ENCODE measurements at places on chromosomes 12 and 14. TPM values are rescaled to one million over a fixed set of nuclear protein-coding genes. Genes with fewer than 3 reads are reported as not detected.

The RAB35 gene
- total RNA-seq: 18.7 TPM

The C14orf180 gene
- not detected for total RNA-seq

The CLEC2D gene
- total RNA-seq: 3.4 TPM

DNA sequence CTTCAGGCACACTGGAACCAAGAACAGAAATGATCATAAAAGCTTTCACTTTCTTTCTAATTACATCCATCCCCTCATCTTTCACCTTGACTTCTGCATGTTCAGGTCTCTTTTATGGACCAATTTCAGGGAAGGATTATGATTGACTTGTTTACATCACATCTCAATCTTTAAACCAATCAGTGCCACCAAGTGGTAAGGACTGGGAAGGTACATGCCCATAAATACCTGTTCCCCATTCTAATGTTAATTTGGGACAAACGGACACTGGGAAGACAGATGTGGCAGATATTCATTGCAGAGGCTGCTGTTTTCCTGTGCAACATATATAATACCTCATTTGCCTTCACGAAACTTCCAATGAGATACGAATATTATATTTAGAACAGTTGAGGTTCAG is 978.1 kb downstream of the GALC start:
- no peaks in the 10 kb centered on the region for H3K27me3 ChIP-seq
- H3K4me3 ChIP-seq: no peak overlapping the region
- no peaks in the 10 kb centered on the region for H3K36me3 ChIP-seq
- no peak for DNase-seq

The IL31 gene
- total RNA-seq: not detected

GRCh38 chr12:69412655-69413054 is 53.1 kb downstream of the YEATS4 start:
- H3K27me3 ChIP-seq: no peaks in the 10 kb centered on the region
- DNase-seq: no peak
- H3K4me3 ChIP-seq: no peak overlapping the region
- peaks cover 8% of the 10 kb centered on the region for H3K36me3 ChIP-seq
- H3K4me1 ChIP-seq: peaks cover 11% of the 10 kb centered on the region

GRCh38 chr14:76861574-76862255 is 35.5 kb downstream of the LRRC74A start:
- peaks cover 7% of the 10 kb centered on the region for H3K4me1 ChIP-seq
- H3K4me3 ChIP-seq: no peak overlapping the region
- no peaks in the 10 kb centered on the region for H3K27me3 ChIP-seq
- no peaks in the 10 kb centered on the region for H3K36me3 ChIP-seq
- no peak for DNase-seq

DNA sequence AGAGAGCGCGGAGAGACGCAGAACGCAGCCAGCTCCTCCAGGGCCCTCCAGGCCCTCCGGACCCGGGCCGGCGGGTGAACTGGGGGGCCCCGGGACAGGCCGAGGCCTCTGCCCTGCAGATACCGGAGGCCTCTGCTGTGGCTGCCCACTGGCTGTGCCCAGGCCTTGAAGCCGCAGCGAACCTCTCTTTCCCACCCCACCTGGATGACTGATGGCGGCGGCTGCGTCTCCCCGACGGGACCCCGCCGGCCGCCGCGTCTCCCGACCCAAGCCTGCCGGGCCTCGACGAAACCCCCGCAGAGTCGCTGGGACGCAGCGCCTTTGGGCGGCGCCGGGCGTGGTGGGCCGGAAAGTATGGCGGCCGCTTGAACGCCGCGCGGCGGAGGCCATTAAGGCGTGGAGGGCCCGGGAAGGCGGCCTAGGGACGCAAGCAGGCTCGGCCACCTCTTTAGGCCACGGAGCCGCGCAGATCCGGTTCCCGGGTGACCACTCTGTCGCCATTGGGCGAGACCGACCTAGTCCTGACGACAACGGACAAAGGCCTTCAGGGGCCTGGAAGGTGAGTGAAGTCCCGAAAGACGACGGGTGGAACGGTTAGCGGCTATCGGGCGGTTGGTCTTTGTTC is 8.4 kb upstream of the ERGIC2 start:
- no peaks in the 10 kb centered on the region for H3K4me1 ChIP-seq
- no peak overlapping the region for H3K27ac ChIP-seq
- H3K27me3 ChIP-seq: no peaks in the 10 kb centered on the region
- no peak overlapping the region for H3K4me3 ChIP-seq
- H3K36me3 ChIP-seq: no peaks in the 10 kb centered on the region

DNA sequence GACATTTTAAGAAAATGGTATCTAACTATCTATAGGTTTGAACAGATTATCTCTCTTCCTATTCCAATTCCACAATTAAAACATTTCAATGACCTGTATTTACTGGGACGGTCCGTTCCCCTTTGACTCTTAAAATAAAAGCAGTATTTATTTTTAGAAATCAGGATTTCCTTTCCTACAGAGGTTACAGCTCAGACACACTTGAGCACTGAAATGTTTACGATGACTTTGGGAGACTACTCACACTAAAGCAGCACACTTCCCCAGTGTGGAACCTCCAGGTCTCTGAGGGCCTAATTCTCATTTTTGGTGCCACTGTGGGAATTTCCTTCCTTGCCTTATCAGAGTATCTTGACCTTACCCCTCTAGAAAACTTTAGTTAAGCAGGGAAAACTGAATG is 181.8 kb downstream of the PRKD1 start:
- H3K36me3 ChIP-seq: no peaks in the 10 kb centered on the region
- H3K27me3 ChIP-seq: no peaks in the 10 kb centered on the region
- no peak overlapping the region for H3K4me3 ChIP-seq

GRCh38 chr12:110742096-110742717 is 484 bp downstream of the PPP1CC start:
- peak overlapping the region; percentile 100 for H3K4me3 ChIP-seq
- peak overlapping the region; percentile 94 for H3K27ac ChIP-seq
- no peak for DNase-seq
- H3K36me3 ChIP-seq: no peaks in the 10 kb centered on the region
- H3K27me3 ChIP-seq: no peaks in the 10 kb centered on the region

The DIO2 gene
- total RNA-seq: 17.8 TPM

DNA sequence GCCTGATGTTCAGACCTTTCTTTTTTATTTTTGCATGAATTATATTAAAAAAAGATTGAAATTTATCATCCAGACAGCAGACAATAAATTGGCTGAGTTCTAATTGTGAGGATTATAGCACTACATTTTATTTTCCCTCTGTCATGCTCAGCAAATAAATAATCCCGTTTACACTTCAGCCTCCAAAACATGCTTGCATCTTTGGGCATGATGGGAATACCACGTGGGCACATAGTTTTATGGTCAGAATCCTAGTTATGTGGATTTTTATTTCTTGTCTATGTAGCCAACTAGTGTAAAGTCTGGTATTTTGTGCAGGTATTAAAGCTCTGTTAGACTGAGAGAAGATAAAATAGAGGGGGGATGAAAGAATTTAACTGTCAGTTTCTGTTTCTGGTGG is 276.9 kb upstream of the E2F7 start:
- no peaks in the 10 kb centered on the region for H3K36me3 ChIP-seq
- H3K27me3 ChIP-seq: no peaks in the 10 kb centered on the region
- H3K4me3 ChIP-seq: no peak overlapping the region
- H3K4me1 ChIP-seq: peaks cover 3% of the 10 kb centered on the region
- H3K27ac ChIP-seq: no peak overlapping the region

DNA sequence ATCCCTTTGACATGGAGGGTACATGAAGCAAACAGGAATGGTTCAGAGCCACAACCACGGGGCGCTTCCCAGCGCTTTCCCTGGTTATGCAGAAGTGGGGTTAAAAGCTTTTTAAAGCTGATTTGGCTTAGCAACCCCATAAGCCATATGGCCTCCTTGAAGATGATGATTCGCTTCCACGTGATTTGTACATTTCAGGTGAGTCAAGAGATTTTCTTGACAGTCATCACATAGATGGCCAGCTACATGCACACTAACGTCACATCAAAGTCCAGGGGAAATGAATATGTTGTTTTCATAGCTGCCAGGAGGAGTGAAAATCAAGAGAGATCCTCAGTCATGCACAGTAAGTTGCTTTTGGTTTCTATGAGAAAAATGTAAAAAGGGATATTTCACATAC is 309.7 kb downstream of the TMEM132D start:
- no peak overlapping the region for H3K4me3 ChIP-seq
- H3K4me1 ChIP-seq: no peaks in the 10 kb centered on the region
- H3K27me3 ChIP-seq: no peaks in the 10 kb centered on the region
- no peak for DNase-seq

The ZFP36L1 gene
- 261 TPM for total RNA-seq

DNA sequence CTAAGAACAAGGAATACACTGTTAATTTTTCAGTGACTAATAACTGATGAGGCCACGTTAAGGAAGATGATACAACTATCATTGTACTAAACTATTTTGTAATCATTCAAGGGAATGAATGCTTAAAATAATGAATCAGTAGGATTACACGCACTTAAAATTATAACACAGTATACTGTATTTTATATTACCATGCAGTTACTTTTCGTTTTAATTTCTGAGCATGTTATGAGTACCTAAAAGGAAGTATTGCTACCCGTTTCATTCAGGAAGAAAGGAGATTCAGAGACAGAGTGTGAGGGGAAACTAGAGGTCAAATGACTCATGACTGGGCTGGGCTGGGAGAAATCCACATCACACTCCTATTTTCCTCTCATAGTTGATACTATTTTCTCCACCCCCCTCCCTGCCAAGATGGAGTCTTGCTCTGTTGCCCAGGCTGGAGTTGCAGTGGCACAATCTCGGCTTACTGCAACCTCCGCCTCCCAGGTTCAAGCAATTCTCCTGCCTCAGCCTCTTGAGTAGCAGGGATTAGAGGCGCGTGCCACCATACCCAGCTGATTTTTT is 202.0 kb downstream of the PPM1H start:
- H3K4me1 ChIP-seq: peaks cover 46% of the 10 kb centered on the region
- no peak for DNase-seq

- H3K36me3 ChIP-seq: no peaks in the 10 kb centered on the region
- no peak overlapping the region for H3K4me3 ChIP-seq
- H3K27me3 ChIP-seq: no peaks in the 10 kb centered on the region
- no peak overlapping the region for H3K27ac ChIP-seq
- DNase-seq: no peak
- no peaks in the 10 kb centered on the region for H3K4me1 ChIP-seq
Observed at GRCh38 chr14:96754162-96754844, 42.9 kb upstream of the VRK1 start.

The MMP17 gene
- total RNA-seq: 2.5 TPM

DNA sequence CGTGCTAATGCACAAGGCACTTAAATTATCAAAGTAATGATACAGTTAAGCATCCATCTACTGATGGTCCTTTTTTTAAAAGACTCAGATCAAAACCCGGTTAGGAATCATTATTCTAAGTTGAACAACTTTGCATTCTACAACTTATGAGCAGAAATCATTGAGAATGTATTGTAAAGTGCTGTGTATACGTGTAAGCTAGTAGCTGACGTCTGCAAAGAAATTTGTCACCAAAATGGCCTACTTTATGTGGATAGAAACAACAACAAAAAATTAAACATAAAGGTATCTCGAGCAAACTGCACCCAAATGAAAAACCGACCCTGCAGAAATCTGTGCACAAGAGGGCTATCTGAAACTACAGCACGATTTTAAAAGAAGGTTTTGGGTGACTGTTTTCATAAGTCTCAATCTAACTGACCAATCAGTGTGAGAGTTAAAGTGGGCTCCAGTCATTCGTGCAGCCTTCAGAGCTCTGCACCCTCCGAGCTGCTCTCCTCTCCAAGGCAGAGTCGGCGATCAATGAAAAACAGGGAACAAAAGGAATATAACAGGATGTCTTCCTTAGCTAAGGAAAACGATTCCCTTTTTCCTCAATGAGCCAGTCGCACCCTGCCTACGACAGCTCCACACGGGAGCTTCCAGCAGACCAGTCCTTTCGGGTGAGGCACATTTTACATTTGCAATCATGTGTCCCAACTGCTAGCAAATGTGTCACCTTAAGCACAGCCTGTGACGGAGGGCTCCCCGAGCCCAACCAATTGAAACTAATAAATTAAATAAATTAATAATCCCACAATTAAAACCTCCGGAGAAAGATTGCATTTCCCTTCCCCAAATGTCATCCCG is 200.7 kb upstream of the FOXN3 start:
- H3K27ac ChIP-seq: peak overlapping the region; percentile 76
- DNase-seq: no peak
- no peaks in the 10 kb centered on the region for H3K27me3 ChIP-seq
- no peaks in the 10 kb centered on the region for H3K36me3 ChIP-seq

The OR4M1 gene
- not detected for total RNA-seq

GRCh38 chr12:106265116-106265515 is 17.3 kb upstream of the CKAP4 start:
- H3K27me3 ChIP-seq: no peaks in the 10 kb centered on the region
- no peak overlapping the region for H3K4me3 ChIP-seq
- no peak overlapping the region for H3K27ac ChIP-seq
- DNase-seq: no peak

The SIX6 gene
- not detected for total RNA-seq

The CACNA1C gene
- total RNA-seq: 104 TPM

DNA sequence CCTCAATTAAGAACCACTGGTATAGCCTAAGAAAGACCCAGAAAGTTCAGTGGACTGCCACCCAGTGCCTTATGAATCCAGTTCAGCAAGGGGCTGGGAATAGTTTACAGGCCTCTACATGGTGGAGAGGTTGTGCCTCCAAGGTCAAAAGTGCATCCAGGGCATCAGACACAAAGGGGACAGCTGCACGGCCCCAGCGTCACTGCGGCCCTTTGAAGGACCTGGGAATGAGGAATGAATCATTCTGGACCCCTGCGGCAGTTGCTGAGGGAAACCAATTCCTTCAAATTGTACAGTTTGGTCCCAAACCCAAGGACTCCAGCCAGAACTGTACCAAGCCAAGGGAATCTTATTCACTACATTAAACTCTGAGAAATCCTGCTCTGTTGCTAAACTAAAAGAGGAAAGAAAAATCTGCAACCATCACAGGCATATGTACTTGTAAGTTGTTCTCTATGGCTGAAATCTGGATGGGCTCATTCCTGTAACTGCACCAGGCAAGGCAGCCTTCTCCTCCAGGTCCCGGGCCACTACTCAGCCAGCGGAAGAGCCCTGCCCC is 10.9 kb upstream of the NGB start:
- peaks cover 97% of the 10 kb centered on the region for H3K36me3 ChIP-seq
- H3K4me3 ChIP-seq: no peak overlapping the region
- no peak overlapping the region for H3K27ac ChIP-seq
- H3K4me1 ChIP-seq: no peaks in the 10 kb centered on the region
- DNase-seq: no peak

The RPS6KA5 gene
- 40.6 TPM for total RNA-seq

DNA sequence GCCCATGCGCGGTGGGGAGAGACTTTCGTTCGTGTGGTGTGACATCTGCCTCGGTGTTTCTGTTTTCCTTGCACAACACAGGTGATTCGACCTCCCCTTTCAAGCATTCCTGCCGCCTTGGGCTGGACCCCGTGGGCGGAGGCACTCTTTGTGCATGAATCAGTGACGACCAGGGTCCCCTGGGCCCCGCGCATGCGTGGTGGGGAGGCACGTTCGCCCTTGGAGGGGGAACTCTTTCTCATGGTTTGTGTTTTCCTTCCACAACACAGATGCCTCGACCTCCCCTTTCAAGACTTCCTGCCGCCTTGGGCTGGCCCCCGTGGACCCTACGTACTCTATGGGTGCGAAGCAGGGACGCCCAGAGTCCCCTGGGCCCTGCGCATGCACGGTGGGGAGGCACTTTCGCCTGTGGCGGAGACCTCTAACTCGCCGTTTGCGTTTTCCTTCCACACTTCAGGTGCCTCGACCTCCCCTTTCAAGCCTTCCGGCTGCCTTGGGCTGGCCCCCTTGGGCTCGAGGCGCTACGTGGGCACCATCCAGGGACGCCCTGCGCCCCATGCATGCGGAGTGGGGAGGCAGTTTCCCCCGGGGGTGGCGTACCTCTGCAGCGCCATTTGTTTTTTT is 340.9 kb downstream of the ALG10 start:
- H3K27ac ChIP-seq: no peak overlapping the region
- no peak overlapping the region for H3K4me3 ChIP-seq
- H3K4me1 ChIP-seq: no peaks in the 10 kb centered on the region
- no peak for DNase-seq
- H3K36me3 ChIP-seq: no peaks in the 10 kb centered on the region

All from esophagus muscularis mucosa (tissue), 4 donors.